ENCODE measurements at places on chromosomes 3 and 15. TPM values are rescaled to one million over a fixed set of nuclear protein-coding genes. Genes with fewer than 3 reads are reported as not detected.

MORC1 gene
- not detected for polyA plus RNA-seq

RNU5B-1 gene
- polyA plus RNA-seq, result not detected

ABHD5 gene
- polyA plus RNA-seq, result 10.0 TPM

ONECUT1 gene
- polyA plus RNA-seq, result not detected

C3orf85 gene
- polyA plus RNA-seq, result not detected

TF gene
- 0.32 TPM for polyA plus RNA-seq

SCG3 gene
- polyA plus RNA-seq, result not detected

STAB1 gene
- polyA plus RNA-seq, result 413 TPM

TMC3 gene
- polyA plus RNA-seq, result not detected

C3orf52 gene
- polyA plus RNA-seq, result 2.9 TPM

SERPINI2 gene
- polyA plus RNA-seq, result not detected

SLC22A14 gene
- 0.10 TPM for polyA plus RNA-seq

SLC2A2 gene
- polyA plus RNA-seq, result not detected

PDIA3 gene
- 115 TPM for polyA plus RNA-seq

MKRN3 gene
- polyA plus RNA-seq, result 0.40 TPM

SLC33A1 gene
- 28.9 TPM for polyA plus RNA-seq

RASGRP1 gene
- 0.15 TPM for polyA plus RNA-seq

ZSCAN29 gene
- polyA plus RNA-seq, result 2.9 TPM

PLA2G4D gene
- polyA plus RNA-seq, result not detected

All from endothelial cell of umbilical vein (primary cell).